SK-N-DZ (cell line): ENCODE measurements at places on chromosomes 6 and 20.
A peak's percentile ranks its signal among the peaks of the same experiment; 100 is the strongest.

DNA sequence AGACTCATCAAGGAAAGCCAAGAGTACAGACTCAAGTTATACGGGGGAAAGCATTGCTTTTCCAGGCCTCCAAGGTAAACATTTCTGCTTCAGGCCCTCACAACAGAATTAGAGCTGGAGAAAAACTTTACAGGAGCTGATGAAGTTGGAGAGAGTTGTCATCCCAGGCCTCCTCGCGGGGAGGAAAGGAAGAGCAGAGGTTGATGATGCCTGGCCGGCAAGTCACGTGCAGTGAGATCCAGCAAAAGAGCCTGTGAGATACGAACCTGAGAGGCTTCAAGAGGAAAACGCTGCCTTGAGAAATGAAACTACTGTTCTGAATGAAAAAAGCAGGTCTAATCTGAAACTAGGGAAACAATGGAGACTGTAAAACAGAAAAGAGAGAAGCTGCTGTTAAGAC, 122.9 kb downstream of the FAM120B start:
- no peak for DNase-seq

GRCh38 chr20:38604873-38605303, 3.3 kb downstream of the ARHGAP40 start:
- no peak for DNase-seq

GRCh38 chr6:17315262-17315661, 34.1 kb downstream of the RBM24 start:
- DNase-seq: no peak

GRCh38 chr6:10425975-10426780, 11.3 kb upstream of the TFAP2A start:
- DNase-seq: no peak

GRCh38 chr20:17501701-17502100, 29.5 kb downstream of the BFSP1 start:
- DNase-seq: no peak

DNA sequence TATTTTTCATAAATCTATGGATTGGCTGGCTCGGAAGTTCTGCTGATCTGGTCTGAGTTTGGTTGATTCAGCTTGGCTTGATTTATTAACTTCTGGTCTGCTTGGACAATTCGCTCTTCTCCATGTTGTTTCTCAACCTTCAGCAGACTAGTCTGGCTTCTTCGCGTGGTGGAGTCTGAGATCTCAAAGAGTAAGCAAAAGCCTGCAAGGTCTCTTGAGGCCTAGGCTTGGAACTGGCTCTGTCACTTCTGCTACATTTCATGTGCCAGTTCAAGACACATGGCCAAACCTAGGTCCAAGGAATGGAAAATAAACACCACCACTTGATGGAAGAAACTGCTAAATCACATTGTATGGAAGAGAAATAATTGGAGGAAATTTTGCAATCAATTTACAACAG, 115.1 kb upstream of the JAG1 start:
- no peak for DNase-seq

DNA sequence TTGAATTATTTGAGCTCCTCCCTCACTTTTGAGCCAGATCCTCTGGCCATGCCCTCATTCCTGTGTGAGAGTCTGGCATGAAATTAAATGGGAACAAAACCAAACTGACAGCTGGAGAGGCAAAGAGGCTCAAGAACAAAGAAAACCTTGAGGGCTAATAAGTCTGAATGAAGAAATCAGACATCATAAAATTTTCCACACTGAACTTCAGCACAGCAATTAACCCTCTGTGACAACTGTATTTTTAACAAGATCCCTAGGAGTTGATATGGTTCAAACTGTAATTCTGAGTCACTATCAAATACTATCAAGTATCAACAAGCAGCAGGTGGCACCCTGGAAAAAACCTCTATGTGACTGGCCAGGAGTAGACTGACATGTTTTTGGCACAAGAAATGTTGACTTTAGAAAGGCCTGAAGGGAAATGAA, 109.4 kb upstream of the EMILIN3 start:
- no peak for DNase-seq

GRCh38 chr6:139497345-139497961, 123.0 kb upstream of the CITED2 start:
- no peak for DNase-seq

- peak; percentile 83 for DNase-seq
Observed at GRCh38 chr6:95658886-95659285, 81.6 kb downstream of the MANEA start.

DNA sequence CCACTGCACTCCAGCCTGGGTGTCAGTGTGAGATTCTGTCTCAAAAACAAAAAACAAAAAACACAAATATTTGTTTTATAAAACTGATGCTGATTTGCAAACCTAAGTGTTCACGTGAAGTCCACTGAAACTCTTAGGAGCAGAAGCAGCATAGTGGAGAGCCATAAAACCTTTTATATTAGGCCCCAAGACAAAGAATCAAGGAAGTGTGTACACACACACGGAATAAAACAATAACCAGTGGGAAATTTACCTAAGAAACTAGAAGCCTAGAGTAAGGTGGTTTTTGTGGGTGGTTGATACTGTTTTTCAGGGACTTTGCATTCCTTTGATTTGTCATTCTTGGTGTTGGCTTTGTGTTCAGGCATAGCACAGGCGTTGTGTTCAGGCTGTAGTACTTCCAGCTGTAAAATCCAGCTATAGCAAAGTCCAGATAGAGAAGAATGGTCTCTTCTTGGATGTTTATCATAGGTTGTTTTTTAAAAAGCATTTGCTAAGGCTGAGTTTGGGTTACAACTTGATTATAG, 61.3 kb downstream of the ATRN start:
- no peak for DNase-seq

DNA sequence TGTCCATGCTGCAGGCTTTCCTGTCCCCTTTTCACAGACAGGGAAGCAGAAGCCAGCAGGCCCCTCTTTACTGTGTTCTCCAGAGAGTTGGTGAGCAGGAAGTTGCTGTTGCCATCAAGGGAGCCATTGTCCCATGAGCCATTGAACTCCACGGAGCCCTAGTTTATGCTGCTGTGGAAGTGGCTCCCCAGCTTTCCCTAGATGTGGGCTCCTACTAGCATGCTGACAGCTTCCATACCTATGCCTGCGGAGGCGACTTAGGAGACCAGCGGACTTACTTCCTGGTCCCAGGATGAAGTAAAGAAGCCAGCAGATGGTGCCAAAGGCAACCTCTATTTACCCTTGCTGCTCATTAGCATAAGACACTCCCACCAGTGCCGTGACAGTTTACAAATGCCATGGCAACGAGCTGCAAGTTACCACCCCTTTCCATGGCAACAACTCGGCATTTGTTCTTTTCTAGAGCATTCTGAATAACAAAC, 30.8 kb upstream of the FKBP1A start:
- peak; percentile 78 for DNase-seq

GRCh38 chr6:40312213-40313015, 274.8 kb downstream of the LRFN2 start:
- DNase-seq: no peak

GRCh38 chr6:46190889-46191288, 20.1 kb upstream of the ENPP5 start:
- DNase-seq: no peak

DNA sequence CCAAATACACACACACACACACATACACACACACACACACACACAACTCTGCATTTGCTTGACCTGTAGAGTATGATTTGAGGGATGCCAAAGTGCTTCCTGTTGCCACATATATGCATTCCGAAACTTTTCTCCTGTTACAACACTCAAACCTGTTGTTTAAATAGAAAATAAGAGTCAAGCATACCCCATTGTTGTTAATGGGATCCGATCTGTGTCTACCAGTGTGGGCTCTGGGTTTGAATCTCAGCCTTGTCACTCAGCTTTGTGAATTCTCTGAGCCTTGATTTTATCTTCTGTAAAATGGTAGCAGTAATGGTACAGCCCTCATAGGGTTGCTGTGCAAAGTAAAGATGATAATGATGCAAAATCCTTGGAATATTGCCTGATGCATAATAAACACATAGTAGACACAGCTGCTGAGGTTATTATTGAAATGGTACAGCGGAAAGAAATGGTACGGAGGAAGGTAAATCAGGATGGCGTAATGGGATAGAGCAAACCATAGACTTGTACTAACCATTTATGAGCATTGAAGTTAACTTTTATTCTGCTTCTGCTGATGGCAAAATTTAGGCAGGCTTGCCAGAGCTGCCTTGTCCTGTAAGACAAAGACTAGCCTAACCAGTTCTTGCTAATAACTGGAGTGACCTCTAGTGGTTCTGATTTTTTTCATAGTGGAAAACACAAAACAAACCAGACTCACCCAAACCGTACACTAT, 113.5 kb upstream of the PHACTR1 start:
- DNase-seq: peak; percentile 7

- no peak for DNase-seq
Observed at GRCh38 chr6:39317256-39317655, 3.0 kb upstream of the KCNK17 start.

DNA sequence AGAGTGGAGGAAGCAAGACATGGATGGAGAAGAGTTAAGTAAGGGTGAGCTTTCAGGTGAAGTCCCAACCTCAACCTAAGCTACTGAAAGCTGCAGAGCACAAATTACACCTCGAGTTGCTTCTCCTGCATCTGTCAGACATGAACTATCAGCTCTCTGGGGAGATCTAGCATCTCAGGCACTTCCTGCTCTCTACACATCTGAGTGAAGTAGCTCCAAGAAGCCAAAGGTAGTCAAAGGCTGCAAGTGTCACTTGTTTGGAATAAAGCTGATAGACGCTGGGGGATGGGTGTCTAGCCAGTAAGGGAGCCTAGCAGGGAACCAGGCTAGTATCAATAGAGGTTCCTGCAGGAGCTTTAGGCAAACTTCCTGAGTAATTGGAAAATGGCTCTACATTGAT, 228.0 kb downstream of the PLCB1 start:
- DNase-seq: no peak

GRCh38 chr20:16434062-16434664, 139.1 kb downstream of the KIF16B start:
- peak; percentile 49 for DNase-seq

DNA sequence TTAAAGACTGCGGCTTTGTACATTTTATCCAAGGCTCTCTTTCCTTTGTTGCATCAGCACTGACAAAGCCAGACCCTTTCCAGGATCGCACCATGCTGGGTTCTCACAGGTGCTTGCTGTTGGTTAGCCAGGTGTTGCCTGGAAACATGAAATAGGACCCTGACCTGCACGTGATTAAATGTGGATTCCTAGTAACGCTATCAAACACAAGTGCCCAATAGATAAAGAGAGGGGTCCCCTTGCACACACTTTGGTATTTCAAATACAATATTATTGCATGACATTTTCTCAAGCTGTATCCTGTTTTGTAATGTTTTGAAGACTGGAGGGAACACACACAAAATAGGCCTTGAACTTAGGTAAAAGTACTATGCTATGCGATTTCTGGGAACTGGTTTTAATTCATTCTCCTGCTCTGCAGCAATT, 73.3 kb downstream of the AKAP12 start:
- DNase-seq: no peak

GRCh38 chr20:37313546-37314091, 24.2 kb downstream of the MANBAL start:
- DNase-seq: no peak

DNA sequence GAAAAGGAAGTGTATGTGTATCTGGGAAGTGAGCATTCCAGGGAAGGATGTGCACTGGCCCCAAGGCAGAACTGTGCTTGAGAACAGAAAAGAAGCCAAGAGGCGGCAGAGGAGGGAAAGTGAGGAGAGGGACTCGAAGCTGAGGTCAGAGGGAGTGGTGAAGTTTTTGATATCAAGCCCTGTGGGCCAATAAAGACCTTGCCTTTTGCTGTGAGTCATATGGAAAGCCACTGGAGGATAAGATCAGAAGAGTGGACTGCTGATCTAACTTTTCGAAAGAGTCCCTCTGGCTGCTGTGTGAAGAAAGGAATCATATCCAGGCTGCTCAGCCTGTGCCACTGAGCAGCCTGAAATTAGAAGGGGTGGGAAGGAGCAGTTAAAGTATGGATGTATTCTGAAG, 99.4 kb downstream of the EYA4 start:
- no peak for DNase-seq

- no peak for DNase-seq
Observed at GRCh38 chr20:37344506-37345338, 1.2 kb upstream of the SRC start.

DNA sequence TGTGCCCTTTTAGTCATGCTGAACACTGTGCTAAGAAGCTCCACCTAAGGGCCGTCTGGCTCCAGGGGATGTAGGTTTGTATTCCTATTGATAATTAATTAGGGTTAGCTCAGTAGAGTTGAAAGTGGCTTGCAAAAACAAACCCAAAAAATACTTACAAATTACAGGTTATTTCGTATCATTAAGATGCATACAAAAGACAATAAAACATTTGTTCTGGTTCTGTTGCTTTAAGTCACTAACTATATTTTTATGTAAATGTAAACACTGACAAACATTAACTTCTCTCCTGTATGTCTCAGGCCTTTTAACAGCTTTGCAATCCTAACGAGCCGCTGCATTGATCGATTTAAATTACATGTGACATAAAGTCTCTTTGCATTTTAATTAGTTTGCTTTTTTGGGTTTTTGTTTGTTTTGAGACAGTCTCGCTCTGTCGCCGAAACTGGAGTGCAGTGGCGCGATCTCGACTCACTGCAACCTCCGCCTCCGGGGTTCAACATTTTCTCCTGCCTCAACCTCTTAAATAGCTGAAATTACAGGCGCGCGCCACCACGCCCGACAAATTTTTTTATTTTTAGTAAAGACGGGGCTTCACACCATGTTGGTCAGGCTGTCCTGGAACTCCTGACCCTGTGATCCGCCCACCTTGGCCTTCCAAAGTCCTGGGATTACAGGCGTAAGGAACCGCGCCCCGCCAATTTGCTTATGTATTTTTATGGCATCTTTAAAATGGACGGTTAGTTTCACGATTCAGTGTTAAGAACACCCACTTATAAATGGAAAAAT, 110.9 kb downstream of the HFE start:
- DNase-seq: peak; percentile 60

DNA sequence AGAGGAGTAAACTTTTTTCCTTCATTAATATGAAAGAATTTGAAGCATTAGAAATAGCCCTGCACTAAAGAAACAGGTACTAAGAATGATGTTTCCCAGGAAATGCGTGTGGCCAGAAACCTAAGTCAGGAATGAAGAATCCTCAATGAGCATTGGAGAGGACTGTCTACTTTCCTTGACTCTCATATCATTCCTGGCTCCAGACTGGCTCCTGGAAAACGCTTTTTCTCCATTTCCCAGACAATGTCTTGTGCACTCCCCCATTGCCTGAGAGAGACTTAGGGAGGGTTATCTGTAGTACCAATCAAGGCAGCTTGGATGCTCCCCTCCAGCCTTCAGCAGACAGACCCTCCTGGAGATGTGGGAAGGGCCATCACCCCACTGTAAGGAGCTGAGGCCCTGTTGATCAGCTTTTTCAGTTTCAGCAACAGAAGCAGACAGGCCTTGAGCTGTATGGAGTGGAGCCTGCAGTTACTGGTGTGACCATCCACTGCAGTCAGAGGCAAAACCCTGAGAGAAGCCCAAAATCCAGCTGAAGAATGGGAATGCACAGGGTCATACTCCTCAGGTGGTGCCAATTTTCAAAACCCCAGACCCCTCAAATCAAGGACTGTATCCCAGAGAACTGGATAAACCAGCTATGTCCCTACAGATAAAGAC, 127.3 kb upstream of the NT5E start:
- no peak for DNase-seq
